ENCODE measurements at places on chromosomes 12 and 14.
A peak's percentile ranks its signal among the peaks of the same experiment; 100 is the strongest.

DNA sequence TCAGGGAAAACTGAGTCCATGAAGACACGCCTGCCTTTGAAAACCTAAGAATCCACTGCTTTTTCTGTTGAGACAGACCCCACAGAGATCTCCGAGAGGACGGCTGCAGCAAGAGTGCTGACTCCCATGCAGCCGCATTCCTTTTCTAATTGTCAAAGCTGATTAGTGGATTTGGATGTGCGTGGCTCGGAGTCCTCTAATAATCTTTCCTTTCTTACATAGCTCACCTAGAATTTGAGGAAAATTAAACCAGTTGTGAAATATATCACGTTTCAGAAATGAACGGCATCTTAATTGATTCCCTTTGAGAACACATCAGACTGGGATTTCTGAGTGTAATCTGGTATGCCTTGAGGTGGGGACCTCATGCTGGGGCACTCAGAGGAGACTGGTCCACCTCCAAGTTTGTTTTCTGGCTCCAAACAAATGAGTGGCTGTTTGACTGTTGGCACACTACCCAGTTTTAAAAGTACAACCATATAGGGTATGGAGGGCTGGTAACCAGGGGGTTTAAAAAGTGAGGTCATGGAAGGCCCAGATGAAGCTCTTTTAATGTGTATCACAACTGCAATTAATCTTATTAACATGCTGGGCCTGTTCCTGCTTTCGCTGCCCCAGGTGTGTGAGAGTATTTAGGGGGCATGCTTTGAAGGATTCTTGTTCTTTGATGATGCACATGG is 63.3 kb downstream of the RASSF3 start:
- no peak for DNase-seq

GRCh38 chr14:90040411-90040810 is 21.4 kb upstream of the KCNK13 start:
- DNase-seq = no peak

DNA sequence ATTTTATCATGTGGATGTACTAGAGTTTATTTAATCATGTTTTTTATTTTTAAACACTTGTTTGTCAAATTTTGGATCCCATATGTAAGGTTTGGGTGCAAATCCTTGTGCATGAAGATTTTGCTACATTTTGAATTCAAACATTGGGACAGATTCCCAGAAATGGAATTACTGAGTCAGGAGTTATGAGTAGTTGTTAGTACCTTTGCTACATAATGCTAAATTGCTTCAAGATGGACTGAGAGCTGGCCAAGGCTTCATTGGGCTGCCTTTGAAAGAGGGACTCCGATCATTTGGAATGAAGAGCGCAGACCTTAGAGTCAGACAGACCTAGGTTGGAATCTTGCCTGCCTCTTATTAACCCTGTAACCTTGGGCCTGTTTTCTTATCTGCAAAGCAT is 154.9 kb upstream of the PWP1 start:
- no peak for DNase-seq

DNA sequence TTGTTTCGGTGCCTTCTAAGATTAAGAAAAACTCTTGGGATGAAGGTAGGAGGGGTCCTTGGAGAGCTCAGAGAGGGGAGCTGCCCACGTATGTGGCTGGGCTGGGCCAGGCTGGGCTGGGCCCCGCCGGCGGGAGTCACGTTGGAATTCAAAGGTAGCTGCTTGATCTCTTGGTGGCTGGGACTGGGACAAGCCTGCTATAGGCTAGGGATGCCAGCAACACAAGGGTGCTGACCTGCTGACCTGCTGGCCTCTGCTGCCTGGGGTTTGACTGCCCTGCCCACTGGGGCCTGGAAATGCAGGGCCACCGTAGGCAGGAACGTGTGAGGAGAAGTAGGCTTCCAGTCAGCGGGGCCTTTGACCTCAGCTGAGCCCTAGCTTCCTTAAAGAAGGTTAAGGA is 52.8 kb upstream of the GTF2A1 start:
- no peak for DNase-seq

DNA sequence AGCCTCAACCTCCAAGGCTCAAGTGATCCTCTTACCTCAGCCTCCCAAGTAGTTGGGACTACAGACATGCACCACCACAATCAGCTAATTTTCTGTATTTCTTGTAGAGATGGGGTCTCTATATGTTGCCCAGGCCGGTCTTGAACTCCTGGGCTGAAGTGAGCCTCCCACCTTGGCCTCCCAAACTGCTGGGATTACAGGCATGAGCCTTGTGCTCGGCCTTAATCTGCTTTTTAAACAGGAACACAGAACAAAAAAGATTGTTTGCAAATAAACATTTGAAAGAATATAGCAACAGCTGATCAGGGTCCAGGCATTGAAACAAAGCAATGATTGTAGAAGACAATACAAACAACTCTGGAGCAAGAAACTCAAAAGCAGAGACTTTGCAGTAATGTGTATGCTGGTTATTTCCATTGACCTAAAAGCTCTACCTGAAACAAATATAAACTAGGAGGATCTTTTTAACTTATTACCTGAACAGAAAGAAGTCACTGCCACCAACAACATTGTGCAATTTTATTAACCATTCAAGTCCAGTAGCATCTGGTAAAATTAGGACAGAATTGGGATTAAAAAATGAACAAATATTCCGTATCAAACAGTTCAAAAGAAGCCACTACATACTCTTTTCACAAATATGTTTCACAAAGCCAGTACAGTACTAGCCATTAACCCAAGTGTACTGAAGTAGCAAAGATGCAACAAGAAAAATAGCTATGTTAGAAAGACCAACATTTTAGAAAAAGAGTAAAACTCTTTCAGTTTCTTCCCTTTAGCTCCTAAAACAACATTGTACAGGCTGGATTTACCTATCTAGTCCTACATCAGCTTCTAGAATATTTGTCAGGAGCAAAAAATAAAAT is 14.2 kb downstream of the AMN1 start:
- no peak for DNase-seq

DNA sequence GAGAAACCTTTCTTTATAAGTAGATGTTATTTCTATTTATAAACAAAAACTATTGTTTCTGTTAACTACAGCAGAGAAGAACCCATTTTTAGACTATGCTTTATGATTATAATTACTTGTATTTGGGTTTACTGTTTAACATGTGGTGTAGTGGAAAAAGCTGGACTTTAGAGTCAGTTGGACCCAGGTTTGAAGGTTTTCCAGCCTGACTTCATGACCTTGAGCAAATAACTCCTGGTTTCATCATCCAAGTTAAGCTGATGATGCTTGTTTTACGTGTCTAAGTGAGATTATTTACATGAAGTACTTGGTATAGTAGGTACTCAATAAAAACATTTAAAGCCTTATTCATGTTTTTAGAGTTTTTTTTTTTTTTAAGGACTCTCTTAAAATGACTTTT is 221.8 kb upstream of the ARHGAP5 start:
- no peak for DNase-seq

DNA sequence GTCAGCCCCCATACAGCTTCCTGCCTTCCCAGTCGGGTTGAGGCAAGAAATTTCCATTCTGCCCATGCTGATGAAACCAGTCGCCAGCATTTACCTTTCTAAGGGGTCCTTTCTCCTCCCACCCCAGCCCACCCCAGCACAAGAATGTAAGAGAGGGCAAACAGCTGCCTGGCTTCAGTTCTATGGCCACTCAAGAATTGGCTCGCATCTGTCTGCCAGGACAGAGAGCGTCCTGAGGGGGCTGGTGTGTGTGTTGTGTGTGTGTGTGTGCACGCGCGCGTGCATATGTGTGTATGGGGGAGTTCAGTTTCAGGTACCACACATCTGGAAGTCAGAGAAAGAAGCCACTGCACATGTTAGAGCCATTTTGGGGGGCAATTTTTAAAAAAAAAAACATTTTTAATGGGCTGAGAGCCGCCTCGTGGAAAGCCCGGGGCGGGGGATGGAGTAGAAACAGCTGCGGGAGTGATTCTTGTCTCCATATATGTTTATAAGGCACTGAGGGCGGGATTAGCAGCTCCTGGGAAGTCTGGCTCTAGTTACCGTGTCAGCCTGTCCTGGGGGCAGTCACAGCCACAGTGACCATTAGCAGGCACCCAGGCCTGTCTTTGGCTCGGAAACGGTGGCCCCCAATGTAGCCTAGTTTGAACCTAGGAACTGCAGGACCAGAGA is at the start of gene WNT5B:
WNT5B (plus strand) TSS at position 566 of the 672 bp plus-strand sequence. CDS start 2,124 bp downstream, outside the sequence.
- DNase-seq = no peak

GRCh38 chr14:90383731-90384542 is 12.9 kb upstream of the CALM1 start:
- DNase-seq = peak; percentile 77

GRCh38 chr12:39145175-39145999 is 240.0 kb upstream of the CPNE8 start:
- peak; percentile 55 for DNase-seq

- no peak for DNase-seq
Measured at GRCh38 chr12:74401035-74401434, 136.6 kb upstream of the ATXN7L3B start.

- DNase-seq = no peak
Measured at GRCh38 chr12:75836533-75836932, 195.0 kb downstream of the PHLDA1 start.

GRCh38 chr12:49937639-49938300 is 12.8 kb upstream of the AQP2 start:
- DNase-seq = no peak

DNA sequence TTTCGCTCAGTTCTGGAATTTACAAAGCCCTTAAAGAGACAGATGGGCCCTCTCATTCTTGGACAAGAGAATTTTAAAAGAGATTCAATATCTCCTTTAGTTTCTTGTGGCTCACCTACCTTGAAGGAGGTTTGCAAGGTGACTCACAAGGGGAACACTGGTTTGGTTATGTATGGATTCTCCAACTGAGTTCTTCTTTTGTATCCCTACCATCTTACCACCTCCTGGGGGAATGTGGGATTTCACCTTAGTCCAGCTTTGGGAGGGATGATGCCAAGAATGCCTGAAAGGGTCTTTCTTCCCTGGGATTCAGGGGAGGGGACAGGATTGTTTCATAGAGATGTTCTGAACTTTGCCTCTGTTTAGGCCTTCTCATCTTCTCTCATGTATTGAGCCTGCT is 3.7 kb downstream of the PPP4R4 start:
- DNase-seq = no peak

DNA sequence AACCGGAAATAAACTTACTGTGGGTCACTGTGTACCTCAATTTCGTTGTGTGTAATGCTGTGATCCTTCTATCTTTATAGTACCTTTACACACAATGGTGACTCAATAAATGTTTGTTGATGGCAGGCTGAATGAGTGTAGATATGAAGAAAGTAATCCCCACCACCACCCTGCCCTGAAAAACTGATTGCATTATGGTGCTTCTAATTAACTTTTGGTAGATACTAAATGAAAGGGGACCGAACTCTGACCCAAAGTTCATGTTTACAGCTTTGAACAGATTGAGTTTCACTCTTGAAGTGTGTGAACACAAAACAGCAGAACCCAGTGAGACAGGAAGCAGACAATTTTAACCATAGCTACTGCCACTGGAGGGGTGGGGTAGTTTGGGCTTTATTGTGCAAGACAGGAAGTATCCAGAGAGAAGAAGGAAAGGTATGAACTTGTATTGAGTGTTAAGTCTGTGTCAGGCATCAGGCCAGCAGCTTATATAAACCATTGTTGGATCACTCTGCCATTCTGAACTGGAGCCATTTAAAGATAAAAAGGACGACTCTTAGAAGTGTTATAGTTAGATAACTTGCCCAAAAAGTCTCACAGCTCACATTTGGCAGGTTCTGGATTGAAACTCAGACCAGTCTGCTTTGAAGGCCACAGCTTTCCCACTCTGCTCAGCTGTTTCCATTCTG is 197.0 kb upstream of the AMIGO2 start:
- DNase-seq = peak; percentile 70

- no peak for DNase-seq
Measured at GRCh38 chr12:125149160-125150108, 84.2 kb downstream of the AACS start.

GRCh38 chr14:34754687-34755086 is 40.3 kb upstream of the CFL2 start:
- DNase-seq = no peak

- DNase-seq = no peak
Measured at GRCh38 chr12:29732191-29732590, 51.6 kb downstream of the TMTC1 start.

DNA sequence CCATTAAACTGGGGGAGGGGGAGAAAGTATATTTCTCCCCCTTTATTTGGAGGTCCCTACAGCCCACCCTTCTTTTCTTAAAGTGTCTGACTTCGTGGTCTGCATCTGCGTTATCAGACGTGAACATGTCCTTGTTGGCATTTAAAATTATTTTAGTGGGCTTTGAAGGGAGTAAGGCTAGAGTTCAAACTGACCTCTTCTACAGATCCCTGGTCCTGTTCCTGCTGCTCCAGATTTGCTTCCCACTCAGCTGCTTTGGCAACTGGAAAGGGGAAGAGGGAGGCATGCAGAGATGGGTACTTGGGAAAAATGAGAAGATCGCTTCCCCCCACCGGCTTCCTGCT is 611 bp upstream of the SIX6 start:
- no peak for DNase-seq

DNA sequence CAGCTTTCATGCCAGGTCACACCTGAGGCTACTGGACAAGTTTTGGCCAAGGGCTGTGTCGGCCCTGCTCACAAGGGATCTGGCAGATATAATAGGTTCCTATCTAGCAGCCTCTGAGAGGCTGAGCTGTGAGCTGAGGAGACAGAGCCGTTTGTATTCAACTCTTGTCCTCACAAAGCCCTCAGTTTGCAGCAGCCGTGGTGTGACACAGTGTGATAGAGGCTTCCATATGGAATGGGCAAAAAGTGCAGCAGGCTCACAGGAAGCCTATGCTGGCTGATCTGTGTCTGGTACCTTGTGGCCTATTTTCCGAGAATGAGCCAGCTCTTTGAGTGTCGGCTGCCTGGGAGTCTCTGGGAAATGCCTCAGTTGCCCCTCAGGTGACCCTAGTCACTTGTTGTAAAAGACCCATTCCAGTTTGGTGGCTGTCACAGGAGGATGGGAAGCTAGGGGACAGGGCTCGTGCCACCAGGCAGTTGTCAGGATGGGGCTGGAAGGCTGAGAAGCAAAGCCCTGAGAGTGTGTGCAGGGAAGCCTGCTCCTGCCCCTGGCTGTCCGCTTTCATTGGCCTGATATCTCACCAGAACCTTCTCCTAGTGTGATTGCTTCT is 16.1 kb downstream of the VRTN start:
- DNase-seq = no peak

- no peak for DNase-seq
Measured at GRCh38 chr12:20415028-20415427, 46.7 kb downstream of the PDE3A start.
